ENCODE measurements at places on chromosomes 6 and 20.

DNA sequence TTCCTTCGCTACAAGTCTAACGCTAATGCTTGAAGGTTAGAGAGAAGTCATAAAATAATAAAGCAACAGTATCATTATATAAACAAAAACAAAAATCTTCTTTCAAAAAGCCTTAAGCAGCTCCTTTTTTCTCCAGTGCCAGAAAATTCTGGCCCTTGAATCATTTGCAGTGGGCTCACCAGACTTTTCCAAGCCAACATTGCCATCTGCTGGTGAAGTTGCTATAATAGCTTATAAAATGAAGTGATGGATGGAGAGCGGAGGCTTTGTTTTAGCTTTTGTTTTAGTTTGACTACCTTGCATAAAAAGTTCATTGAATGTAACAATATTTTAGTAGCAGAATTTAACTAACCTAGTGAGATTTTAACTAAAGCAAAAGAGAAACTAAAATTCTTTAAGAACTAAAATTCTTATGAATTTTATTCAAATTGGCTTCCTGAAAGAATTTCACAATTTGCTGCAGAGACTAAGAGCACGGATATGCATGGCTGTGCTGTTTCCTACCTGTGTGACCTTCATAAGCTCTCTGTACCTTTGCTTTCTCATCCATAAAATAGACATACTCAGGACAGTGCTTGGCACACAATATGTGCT lies 44.8 kb upstream of the SLC2A12 start:
- DNase-seq, result peak; percentile 63

DNA sequence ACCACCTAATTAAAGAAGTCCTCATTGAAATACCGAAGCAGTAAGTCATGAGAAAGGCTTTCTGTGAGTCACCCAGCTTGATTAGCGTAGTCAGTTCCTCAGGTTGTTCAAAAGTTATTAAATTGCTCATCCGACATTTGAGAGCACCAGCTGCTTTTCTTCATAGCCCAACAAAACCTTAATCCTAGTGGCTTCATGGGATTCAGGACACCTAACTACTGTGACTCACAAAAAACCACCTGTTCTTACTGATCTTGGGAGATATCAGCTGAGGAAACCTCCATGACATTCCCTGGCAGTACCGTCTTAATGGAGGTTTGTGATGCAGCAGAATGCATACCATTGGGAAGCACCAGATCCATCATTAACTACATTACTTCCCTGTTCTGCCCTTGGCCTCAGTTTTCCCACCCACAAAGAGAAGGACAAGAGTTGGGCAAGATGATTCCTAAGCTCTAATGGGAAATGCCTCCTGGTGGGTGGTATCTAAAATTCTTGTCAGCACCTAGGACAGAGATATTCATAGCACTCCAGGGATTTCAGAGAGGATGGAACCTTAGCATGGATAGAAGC lies 103.8 kb downstream of the KHDC1L start:
- DNase-seq, result peak; percentile 54

DNA sequence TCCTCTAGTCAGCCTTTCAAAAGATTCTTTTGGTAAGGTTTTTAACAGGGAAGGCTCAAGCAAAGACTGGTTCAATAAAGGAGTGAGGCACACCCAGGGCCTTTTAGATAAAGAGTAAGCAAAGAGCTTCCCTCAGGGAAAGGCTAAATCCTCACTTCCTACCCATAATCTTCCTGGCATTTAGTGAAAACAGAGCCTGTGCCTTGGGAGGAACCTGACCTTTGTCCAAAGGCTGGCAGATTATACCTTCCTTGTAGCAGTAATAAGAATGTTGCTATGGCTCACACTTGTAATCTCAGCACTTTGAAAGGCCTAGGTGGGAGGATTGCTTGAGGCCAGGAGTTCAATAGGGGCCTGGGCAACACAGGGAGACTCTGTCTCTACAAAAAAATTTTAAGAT lies 280.1 kb upstream of the PLCB4 start:
- DNase-seq, result peak; percentile 52

DNA sequence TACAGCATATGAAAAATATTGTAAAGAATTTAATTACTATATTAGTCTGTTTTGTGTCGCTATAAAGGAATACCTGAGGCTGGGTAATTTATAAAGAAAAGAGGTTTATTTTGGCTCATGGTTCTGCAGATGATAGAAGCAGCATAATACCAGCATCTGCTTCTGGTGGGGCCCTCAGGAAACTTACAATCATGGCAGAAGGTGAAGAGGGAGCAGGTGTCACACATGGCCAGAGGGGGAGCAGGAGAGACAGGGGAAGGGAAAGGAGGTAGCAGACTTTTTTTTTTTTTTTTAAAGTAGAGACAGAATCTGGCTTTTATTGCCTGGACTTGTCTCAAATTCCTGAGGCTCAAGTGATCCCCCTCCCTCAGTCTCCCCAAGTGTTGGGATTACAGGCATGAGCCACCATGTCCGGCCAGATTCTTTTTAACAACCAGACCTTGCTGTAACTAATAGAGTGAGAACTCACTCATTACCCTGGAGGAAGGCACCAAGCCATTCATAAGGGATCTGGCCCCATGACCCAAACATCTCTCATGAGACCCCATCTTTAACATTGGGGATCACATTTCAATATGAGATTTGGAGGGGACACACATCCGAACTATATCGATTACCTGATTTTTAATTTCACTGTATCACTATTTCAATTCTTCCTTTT lies 64.6 kb downstream of the MAN1A1 start:
- DNase-seq, result no peak

GRCh38 chr20:14415467-14415866 lies 78.1 kb upstream of the FLRT3 start:
- DNase-seq, result no peak

DNA sequence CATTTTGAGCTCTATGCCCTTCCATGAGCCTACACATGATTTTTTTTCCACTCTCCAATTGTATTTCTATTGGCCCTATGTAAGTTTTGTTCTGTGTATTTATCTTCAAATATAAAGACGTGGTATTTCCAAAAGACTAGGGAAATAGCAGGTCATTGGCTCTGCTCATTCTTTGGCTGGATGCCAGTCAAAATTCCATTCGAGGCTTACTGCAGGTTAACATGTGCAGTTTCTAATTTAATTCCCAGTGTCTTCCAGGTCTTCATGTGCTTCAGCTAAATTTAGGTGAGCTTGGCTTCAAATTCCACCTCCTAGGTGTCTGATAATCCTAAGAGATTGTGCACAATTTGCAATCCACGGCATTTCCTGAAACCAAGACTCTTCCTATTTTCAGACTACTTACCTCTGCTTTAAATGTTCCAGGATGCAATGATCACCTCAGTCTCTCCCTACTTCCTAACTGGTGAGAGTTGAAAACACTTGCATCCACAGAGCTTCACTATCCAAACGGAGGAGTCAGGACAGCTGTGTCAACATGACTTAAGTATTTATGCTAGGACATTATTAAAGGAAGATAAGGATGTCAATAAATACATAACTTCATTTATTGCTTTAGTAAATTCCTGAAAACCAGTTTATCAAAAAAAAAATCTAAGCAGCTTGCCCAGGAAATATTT lies 236.1 kb downstream of the COL12A1 start:
- no peak for DNase-seq

- peak; percentile 56 for DNase-seq
Observed at GRCh38 chr6:151765444-151765886, 42.0 kb upstream of the ESR1 start.

GRCh38 chr6:129350278-129350677 lies 359.7 kb downstream of the ARHGAP18 start:
- DNase-seq, result peak; percentile 47

GRCh38 chr6:141134723-141135122 lies 998.0 kb upstream of the GJE1 start:
- no peak for DNase-seq

DNA sequence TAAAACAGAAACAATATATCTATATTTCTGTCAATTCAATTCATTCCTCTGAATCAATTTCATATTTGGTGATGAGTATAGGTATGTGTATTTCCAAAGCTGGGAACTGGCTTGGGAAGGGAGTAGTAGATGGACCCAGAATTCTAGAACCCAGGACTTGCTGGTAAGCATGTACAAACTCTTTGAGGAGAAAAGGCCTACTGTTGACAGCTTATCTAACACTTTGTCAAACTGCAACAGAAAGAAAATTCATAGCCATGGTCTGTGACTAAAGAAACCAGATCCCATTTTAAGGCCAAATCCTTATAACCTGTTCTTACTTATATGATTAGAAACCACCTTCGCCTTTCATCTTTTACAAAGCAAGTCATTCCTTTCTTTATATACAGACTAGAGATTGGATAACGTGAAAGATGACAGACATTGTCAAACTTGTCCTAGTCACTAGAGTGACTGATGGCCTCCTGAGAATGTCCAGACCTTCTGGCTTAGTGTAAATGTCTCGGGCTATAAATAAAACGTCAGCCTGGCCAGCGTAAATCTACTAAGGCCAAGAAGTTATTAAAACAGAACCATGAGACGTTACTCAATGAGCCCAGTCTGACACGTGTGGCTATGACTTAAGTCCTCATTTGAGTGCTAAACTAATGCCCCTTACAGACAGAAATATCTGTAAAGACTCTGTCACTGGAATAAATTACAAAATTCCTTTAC lies 152.3 kb downstream of the ALDH8A1 start:
- no peak for DNase-seq

- no peak for DNase-seq
Observed at GRCh38 chr6:154498340-154498934, 12.0 kb downstream of the CNKSR3 start.

GRCh38 chr20:46935394-46936017 lies 40.9 kb downstream of the EYA2 start:
- DNase-seq, result no peak

- DNase-seq, result no peak
Observed at GRCh38 chr6:106874481-106874880, 100.0 kb downstream of the CD24 start.

GRCh38 chr6:43952746-43953145 lies 174.5 kb downstream of the MRPL14 start:
- no peak for DNase-seq

DNA sequence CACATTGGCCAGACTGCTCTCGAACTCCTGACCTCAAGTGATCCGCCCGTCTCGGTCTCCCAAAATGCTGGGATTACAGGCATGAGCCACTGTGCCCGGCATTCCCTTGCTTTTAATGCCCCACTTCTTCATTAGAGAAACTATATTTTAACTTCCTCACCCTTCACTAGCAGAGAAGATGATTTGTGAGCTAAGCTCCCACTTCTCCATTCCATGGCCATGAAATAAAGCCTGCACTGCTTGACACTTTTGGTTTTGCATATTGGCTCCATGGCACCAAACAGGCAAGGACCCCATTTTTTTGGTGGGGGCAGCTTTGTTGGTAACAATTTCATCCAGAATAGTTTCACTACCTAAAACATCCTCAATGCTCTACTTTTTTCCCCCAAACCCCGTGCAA lies 145.3 kb downstream of the TFAP2B start:
- DNase-seq, result no peak

DNA sequence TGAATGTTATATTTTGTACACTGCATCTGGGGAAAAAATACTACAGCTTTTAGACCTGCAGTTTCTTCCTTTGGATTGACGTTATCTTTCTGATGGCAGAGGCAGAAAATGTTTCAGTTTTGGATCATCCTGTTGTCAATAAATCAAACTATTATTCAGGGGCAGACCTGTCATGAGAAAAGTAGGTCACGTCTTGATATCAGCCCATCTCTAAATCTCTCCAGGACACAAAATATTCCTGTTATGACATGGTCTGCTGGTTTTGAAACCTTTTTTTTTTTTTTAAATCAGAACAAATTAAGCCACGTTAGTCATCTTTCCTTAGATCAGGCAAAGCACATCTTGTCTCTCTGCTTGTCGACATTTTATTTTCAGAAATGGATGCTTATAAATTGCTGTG lies 24.0 kb downstream of the IL20RA start:
- no peak for DNase-seq

DNA sequence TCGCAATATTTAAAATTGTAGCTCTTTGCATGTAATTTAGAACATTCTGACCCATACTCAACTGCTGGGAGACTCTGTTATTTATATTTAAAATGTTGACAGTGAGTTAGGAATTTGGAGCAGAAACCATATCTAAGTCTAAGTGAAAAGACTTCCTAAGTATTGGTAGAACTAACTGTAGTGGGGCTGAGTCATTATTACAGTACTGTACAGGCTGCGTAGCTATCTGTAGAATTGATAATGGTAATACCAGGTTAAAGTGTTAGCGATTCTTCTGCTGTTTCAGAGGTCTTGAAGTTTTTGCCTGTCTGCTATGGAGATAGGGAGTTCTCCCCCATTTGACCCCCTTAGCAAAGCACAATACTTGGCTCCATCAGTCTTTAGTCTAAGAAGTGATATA lies 3.6 kb downstream of the TOP1 start:
- DNase-seq, result no peak

- DNase-seq, result no peak
Observed at GRCh38 chr20:23327617-23328333, 22.8 kb upstream of the NXT1 start.

DNA sequence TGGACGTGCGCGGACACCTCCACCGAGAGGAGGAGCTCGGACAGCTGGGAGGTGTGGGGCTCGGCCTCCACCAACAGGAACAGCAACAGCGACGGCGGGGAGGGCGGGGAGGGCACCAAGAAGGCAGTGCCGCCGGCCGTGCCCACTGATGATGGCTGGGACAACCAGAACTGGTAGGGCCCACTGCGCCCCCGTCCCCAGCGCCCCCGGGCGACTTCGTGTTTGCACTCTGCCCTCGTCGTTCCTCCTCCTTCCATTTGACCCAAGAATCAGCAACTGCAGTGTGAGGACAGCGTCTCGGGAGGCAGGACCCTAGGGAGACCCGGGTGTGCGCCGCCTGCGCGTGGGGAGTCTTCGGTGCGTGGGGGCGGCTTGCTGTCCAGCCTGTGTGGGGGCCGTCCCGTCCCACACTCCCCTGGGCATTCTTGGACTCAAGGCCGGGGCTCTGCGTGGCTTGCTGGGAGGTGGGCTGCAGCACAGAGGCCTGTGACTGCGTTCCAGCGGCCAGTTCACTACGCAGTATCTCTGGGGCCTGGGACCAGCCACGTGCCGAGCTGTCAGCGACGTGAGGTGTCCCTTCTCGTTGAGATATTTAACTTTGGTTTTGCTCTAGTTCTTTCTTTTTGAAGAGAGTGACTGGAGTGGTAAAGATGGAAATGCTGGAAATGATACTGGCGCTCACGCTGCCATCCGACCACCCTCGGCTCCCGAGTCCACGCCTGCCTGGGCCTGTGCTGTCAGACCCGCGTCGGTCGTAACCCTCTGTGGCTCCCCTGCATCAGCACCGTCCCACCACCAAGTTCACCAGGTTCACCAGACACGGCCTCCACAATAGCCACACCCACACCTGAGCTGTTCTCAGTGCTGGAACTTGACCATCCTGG lies 5.0 kb upstream of the COL20A1 start:
- DNase-seq, result no peak

GRCh38 chr6:124670801-124671200 lies 291.4 kb upstream of the RNF217 start:
- no peak for DNase-seq

GRCh38 chr20:5608104-5608441 lies 142.1 kb upstream of the SHLD1 start:
- no peak for DNase-seq

All from LoVo (cell line).